ENCODE measurements at places on chromosomes 4 and X.

DNA sequence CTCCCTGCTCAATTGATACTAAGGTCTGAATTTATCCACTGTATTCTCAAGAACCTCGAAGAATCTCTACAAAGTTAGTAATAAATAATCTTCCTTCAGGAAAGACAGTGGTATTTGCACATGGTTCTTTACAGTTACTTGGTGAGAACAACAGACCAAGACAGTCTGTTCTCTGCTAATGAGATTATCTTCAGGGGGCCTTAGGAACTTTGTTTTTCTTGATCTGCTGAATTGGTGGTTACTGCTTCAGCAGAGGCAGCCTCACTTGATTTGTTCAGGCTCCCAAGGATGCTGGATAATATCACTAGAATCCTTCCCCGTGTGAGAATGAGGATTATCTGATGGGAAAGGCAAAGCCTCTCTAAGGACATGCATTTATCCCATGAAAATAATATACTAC lies 64.8 kb downstream of the CBR4 start:
- no peak for DNase-seq

DNA sequence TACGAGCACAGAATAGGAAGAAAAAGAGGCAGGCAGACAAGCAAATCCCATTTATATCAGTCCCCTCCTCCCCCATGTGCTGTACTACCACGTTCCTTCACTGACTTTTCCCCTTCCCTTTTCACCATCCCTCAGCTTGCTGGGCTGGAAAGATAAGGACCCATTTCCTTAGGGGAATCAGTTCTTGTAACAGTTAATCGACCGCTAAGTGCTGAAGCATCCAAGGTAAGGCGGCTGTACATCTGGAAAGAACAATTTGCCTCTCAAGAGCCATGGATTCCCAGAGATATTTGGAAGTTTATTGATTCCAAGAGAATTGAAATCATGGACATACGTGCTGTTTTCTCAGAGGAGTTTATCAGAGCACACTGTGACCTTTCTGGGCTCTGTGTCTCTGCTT lies 1688.0 kb downstream of the STIM2 start:
- no peak for DNase-seq

DNA sequence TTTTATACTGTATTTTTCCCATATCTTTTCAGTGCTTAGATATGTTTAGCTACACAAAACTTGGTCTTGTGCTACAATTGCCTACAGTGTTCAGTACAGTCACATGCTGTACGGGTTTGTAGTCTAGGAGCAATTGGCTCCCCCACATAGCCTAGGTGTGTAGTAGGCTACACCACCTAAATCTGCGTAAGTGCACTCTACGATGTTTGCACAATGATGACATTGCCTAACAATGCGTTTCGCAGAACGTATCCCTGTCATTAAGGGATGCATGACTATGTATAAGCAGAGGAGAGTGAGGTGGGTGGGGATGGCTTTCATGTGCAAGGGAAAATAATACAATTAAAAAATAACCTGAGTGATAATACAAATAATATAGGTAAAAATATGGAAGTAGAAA lies 131.4 kb downstream of the GBA3 start:
- peak; percentile 84 for DNase-seq

GRCh38 chr4:146255874-146256273 lies 41.5 kb downstream of the REELD1 start:
- no peak for DNase-seq

DNA sequence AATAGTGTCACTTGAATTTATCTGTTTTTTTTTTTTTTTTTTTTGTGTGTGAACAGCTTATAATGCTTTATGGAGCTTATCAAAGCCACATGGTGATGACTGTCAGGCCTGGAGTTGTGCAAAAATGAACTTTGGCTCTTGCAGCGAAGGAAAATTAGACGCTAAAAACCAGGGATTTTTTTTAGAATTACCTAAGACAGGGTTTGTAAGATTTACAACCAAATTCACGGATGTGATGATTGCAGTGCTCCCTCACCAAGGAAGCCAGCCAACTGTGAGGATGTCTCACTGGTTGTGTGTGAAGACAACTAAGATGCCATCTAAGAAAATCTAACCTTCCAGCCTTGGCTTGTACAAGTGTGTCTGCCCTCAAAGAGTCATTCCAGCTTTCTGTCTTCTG lies 127.1 kb upstream of the SLC4A4 start:
- no peak for DNase-seq

DNA sequence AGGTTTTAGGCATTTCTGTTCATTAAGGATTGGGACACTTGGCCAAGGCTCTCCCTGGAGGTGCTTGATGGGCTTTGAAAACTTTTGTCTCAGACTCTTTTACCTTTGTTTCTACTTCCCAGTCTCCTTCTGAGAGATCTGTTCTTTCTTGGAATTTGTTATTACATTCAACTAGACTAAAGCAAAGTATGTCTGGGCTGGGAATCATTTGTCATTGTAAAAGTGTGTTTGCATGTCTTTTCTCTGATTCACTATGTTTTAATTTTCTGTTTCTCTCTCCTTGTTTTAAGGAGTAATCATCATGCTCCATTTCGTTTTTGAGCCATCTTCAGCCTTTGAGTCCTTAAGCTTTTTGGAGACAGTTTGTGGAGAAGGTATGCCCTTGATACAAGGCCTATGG lies 12.2 kb upstream of the PGRMC2 start:
- DNase-seq: no peak

DNA sequence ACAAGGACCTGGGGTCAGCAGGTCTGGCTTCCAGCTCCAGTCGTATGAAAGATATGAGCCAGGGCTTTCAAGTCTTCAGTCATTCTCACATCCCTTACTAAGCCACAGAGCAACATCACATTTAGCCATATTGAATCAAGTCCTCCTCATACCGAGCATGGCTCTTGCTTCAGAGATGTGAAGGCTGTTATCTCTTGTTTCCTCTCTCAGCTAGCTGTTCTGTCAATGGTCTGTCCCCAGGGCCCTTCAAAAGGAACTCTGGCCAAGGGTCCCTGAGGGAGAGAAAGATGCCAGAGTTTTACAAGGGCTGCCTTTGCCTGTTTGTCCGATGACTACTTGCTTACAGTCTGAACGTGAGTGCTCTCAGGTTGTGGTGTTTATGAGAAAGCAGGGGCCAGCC lies 30.5 kb downstream of the DOCK11 start:
- DNase-seq: no peak

- DNase-seq: no peak
Measured at GRCh38 chr4:168630445-168631187, 133.8 kb downstream of the PALLD start.

DNA sequence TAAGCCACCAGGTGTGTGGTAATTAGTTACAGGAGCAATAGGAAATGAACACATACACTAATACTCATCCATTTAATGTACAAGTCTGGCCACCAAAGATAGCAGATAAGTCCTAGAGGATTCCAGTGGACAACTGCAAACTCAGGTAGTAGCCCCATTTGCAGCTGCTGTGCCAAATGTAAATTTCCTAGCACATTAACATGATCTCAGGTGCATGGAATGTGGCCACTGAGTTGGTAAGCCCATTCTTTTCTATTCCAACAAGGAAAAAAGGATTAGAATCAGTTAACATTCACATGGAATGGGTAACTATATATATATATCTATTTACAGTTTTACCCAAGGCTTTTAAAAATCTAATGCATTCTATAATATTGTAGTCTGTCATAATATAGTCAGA lies 23.3 kb upstream of the FRAS1 start:
- no peak for DNase-seq

GRCh38 chr4:73991742-73992000 lies 3.7 kb upstream of the PPBP start:
- no peak for DNase-seq

DNA sequence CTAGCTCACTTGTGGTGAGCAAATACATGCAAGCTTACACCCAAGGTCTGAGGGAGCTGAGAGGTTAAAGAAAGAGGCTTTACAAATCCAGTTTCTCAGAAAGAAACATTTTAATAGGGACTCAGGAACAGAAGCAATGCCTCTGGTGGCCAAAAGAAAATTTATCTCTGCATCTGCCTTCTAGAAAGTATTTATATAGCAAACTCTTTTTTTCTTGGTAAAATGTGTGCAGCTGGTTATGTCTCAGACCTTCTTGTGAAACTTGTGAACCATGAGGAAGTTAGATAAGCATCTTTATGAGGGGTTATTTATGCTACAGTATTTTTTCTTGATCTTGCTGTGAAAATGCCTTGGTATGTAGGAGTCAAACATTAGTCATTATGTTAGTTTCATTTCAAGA lies 48.5 kb upstream of the CYSLTR1 start:
- DNase-seq: peak; percentile 4

DNA sequence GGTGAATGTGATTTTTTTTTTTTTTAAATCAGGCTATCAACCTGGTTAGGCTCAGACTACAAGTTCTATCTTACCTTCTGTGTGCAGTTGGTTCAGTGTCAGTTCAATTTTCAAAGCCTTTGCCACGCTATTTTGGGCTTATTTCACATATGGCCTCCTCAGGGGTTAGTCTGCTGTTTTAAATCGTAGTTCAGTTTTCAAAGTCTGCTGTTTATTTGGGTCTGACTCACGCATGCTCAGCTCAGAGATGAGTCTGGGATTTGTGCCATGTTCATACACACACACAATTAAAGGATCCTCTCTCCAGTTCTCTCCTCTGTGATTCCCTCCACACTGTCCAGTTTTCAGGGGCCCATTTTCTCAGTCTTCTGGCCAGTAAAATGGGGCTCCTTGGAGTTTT lies 32.3 kb upstream of the ZFX start:
- peak; percentile 2 for DNase-seq

DNA sequence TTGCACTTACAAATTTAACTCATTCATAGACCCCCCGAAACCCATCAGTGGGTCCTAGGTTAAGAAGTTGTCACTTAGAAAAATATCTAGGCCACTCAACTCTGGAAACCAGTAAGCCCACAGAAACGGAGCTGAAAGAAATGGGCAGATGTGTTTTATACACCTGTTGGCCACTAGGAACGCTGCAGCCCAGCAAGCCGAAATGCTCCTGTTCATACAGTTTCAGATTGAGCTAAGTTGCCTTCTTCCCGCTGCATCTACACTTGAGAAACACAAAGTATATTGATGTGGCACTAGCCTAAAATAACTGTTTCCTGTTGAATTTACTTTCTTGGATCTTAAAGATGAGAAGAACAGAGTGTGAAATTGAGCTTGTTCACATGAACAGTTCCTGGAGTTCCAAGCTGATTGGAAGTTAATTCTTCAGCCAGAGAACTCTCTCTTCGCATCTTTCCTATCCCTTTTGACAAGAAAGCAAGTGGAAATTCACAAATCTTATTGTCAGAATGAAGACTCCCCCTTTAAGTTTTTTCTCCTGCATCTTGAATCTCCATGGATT lies 174.1 kb downstream of the RBMX2 start:
- peak; percentile 76 for DNase-seq

DNA sequence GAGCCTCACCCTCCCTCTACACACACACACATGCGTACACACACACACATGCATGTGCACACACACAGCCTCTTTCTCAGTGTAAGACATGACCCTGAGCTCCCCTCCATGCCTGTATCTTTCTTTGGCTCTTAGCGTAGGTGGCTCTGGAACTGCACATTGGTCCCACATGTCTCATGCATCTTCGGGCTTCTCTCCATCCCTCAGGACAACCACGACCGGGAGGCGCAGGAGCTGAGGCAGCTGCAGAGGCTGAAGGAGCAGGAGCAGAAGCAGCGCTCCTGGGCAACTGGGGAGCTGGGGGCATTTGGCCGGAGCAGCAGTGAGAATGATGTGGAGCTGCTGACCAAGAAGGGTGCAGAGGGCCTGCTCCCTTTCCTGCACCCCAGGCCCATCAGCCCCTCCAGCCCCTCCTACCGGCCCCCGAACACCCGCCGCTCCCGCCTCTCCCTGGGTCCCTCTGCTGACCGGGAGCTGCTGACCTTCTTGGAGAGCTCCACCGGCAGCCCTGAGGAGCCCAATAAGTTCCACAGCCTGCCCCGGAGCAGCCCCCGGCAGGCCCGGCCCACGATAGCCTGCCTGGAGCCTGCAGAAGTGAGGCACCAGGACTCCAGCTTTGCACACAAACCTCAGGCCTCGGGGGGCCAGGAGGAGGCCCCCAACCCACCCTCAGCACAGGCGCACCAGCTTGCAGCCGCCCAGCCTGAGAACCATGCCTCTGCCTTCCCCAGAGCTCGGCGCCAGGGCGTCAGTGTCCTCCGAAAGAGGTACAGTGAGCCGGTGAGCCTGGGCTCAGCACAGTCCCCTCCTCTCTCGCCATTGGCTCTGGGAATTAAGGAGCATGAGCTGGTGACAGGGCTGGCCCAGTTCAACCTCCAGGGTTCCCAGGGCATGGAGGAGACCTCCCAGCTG lies 38.6 kb downstream of the FHDC1 start:
- no peak for DNase-seq

- no peak for DNase-seq
Measured at GRCh38 chr4:26632916-26633315, 49.0 kb downstream of the TBC1D19 start.

- DNase-seq: no peak
Measured at GRCh38 chr4:57214654-57215411, 104.6 kb upstream of the IGFBP7 start.

DNA sequence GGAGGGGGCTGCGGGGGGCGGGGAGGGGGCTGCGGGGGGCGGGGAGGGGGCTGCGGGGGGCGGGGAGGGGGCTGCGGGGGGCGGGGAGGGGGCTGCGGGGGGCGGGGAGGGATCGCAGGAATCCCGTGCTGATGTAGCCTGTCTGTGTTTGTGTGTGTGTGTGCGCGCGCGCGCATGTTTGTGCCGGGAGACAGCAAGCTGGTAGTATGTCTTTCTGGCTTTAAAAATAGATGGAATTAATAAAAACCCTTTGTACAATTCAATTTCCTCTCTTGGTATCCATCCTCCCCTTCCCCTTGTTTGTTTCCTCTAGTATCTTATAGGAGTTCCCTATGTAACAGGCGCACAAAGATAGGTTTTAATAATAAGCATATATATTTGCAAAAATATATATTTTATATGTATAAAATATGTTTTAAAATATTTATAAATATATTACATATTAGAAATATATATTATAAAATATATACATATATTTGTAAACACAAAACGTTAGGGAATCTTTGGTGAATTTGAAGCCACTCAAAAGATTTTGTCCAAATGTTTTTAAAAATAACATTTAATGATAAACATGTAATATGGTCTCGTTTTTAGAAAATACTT lies 782 bp downstream of the ARHGAP24 start:
- DNase-seq: peak; percentile 56

DNA sequence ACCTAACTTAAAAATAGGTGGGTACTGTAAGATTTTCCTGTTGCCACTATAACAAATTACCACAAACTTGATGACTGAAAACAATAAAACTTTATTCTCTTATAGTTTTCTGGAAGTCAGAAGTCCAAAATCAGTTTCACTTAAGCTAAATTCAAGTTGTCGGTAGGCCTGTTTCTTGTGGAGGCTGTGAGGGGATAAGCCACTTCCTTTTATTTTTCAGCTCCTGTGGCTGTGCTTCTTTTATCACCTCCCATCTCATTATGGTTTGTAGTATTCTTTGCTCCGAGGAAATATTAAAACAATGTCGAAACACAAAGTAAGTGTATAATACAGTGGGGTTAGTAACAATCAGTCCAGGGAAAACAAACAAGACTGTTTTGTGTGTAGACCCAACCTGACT lies 610.5 kb upstream of the TECRL start:
- DNase-seq: no peak
